RWPE2 (cell line): ENCODE measurements at places on chromosomes 16 and 17.

- no peak for DNase-seq
Measured at GRCh38 chr17:59893676-59894100, 767 bp downstream of the RPS6KB1 start.

DNA sequence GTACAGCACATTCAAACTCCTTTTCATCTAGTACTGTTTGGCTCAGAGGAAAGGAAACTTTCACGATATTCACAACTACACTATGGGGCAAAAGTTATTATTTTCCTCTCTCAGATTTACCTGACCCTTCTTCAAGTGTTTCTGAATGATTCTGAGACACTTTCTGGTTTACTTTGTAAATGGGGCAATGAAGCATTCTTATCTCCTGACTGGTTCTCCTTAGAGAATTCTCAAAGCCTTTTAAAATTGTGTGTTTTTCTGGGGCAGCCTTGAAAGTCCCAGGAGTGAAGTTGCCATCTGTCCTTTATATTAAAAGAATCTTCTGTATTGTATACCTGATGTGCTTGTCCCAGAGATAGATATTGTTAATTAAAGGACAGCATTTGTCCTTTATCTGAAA, 264.9 kb downstream of the FTO start:
- DNase-seq: no peak

DNA sequence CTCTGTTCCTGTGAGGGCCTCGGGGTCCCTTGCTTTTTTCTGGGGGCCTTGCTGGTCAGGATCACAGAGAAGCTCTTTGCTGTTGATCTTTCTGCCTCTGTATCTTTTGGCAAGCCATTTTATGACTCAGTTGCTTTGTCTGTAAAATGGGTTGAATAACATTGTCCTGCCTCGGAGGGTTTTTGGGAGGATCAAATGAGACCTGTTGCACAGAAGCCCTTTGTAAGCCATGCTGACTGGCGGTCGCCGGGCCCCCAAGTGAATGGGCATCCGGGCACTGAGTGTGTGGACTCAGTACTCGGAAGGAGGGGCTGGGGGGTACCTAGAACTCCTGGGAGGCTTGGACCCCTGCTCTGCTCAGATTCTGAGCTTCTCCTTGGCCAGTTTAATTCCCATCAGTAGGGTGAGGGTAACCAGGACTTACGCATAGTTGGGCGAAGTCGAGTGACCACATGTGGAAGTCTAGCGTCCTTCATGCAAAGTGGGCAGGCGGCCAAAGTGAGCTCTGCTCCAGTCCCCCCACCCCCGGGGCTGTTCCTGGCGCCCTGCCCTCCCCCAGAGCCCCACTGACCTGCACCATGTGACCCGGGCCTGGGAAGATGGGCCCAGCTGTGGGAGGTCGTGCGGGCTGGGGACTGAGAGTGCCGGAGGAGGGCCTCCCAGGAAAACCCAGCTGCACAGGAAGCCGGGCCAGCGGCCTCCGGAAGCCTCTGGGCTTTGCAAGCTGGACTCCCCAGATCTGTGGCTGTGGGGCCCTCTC, 284.0 kb downstream of the SEC14L1 start:
- no peak for DNase-seq

- peak; percentile 3 for DNase-seq
Measured at GRCh38 chr17:45353043-45353442, 36.2 kb upstream of the MAP3K14 start.

DNA sequence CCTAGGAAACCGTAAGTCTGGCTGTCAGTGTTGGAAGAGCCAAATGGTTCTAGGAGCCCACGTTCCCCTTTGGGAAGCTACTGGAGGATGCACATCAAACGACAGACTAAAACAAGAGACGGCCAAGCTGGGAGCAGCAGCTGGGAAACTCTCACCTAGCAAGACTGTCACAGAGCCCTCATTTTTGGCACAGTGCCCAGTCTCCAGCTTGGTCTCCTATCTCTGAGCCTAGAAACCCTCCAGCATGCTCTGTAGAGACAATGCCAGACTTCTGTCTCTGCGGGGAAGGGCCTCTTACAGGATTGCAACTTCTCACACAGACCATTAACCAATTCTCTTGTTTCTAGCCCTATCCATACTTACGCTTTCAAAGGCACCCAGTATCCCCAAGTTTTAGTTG, 23.5 kb downstream of the GTF3C1 start:
- no peak for DNase-seq

- no peak for DNase-seq
Measured at GRCh38 chr16:14132696-14133048, 61.6 kb downstream of the MRTFB start.

- DNase-seq: no peak
Measured at GRCh38 chr17:77429969-77430752, 289.4 kb downstream of the SEC14L1 start.

DNA sequence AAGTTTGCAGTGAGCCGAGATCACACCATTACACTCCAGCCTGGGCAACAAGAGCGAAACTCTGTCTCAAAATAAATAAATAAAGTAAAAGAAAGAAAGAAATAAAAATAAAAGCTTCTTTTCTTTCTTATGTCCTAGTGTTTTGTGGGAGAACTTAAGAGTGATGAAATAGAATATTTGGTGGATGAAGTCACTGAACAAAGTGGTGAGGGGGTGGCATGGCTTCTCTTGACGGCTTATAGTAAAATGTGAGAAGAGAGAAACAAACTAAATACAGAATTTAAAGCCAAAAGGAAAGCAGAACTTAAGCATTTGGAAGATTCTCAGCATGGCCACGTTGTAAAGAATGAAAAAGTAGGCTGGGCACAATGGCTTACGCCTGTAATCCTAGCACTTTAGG, 15.3 kb downstream of the SGF29 start:
- DNase-seq: no peak
